NCI-H446 (cell line): ENCODE measurements at places on chromosomes 1 and 21.
A peak's percentile ranks its signal among the peaks of the same experiment; 100 is the strongest.

- no peak for DNase-seq
These were observed 54.4 kb downstream of the CDC42BPA start for GRCh38 chr1:227263869-227264268.

- DNase-seq = no peak
These were observed 296.2 kb downstream of the LRRIQ3 start for GRCh38 chr1:73901738-73902137.

GRCh38 chr1:201514466-201514865 lies 7.5 kb upstream of the CSRP1 start:
- DNase-seq = no peak

DNA sequence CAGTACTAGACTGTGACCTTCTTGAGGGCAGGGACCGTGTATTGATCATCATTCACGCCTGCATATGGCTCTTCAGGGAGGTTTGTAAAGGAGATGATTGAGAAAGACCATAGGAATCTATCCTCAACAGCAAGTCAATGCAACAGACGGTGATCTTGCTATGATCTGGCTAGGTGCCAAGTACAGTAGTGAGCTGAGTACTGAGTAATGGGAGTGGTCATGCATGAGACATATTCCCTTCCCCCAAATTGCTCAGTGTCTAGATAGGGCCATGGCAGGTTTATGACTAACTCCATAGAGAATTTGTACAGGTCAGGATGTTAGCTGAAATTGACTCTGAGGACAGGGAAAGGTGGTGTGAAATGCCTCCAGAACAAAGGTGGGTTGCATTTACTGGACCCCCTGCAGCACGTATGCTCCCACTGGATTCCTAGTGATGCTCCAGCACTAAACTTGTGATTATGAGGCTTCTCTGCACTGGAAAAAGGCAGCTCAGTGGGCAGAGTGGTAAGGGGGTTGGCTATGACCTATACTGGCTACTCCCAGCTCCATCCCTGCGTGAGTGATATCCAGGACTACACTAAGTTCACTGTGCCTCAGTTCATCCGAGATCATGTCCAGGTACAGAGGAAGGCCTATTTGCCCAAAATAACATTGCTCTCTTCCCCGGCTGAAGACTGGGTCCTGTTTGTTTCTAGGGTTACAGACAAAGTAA lies 37.2 kb downstream of the KCNJ6 start:
- DNase-seq = peak; percentile 5

DNA sequence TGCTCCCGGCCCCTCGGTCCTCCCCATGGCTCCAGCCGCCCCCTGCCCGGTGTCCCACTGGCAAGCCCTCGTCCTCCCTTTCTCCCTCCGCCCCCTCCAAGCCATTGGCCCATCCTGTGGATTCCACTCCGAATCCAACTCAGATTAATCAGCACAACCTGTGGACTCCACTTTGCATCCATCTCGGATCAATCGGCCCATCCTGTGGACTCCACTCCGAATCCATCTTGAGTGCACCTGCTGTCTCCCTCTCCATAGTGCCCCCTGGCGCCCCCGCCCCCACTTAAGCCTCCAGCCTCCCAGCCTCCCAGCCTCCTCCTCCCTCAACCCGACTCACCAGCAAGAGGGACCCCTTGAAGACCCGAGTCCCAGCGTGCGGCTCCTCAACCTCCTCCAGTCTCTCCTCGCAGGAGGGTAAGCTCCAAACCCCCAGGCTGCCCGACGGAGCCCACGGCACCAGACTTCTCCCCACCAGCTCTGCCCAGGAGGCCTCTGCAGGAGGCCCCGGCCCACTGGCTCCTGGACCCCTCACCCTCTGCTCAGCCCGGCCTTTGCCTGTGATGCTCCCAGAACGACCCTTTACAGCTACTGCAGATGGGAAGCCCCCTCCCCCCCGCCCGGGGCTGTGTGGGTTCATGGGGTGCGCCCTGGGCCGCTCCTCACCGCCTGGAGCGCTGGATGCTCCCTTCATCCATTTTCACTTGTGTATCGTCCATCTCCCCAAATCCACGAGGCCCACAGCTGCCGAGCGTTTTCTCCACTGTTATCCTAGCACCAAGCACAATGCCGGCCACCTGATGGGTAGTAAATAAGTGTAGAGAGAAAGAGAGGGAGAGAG lies 40.6 kb upstream of the TSPEAR start:
- DNase-seq = no peak

DNA sequence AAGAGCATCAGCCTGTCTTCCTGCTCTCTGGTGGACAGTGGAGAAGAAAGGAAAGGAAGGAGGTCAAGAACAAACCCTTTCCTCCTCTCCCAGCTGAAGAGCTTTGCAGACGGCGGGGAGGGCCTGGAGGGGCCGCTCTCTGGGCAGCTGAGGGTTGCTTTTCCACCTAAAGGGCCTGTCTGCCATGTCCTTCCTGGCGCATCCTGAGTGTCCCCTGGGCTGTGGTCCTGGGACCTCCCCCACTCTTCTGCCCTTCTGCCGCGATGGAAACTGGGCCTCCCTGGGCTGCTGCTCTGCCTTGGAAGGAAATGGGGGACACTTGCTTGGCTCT lies 107.0 kb downstream of the ETS2 start:
- no peak for DNase-seq

DNA sequence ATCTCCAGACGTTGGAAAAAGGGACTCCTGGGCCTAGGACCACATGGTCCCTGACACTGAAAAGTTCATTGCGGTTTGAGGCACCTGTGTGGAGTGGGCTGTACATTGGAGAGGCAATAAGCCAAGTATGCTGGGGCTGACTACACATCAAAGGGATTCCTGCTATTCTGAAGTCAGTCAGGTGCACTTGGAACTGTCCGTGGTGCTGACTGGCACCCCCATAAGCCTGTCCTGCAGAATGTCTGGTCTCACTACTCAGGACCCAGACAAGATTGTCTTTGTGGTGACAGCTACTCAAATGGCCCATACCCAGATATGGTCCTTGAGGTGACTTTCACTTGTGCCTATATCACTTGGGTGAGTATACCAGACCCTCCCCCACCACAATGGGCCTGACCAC lies 150.6 kb downstream of the RWDD3 start:
- no peak for DNase-seq

DNA sequence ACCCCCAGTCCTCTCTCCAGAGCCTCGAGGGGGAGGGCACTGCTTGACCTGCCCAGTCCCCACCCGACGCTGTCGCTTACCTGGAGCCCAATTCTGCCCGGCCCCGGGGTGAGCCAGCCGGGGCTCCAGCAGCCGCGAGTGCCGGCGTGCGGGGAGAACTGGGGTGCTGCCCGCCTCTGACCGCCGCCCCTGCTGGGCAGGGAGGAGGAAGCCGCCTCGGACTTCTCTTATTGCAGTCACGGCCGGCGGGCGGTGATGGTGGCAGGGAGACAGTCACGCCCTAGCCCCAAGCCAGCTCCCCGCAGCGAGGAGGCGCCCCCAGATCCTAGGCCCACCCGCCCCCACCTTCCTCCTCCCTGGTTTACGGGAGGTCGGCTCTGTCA lies at the start of gene FGR:
Gene FGR, minus strand, starts transcription at position 201 of the 383 bp plus-strand sequence. CDS start 11,269 bp downstream, outside the sequence.
- DNase-seq = no peak

DNA sequence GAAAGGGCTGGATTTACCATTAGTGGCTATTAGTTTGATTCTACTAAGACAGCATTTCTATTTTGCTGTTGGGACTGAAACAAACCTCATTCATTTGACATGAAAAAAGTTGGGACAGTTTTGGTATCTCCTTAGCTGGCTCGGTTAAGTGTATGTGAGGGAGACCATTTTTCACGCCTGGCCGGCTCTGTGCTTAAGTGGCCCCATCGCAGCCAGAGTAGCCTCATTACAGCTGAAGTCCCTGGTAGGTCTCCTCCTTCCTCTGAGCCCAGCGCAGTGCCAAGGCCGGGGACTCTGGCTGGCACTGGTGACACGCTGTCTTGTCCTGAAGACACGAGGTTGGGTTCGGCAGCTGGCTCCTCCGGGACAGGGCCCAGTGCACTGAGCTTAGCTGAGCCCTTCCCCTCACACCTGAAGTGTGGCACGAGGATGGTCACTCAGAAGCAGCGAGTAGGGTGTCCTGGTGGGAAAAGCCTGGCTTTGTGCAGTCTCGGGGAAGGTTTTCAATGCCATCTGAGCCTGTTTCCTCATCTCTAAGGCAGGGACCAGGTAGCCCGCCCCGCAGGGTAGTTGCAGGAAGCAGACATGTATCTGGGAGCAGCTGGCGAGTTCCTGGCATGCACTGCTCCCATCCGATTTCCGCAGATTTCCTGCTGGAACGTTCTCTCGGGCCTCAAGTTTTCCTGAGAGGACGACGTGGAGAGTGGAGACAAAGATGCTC lies 196.5 kb downstream of the DYRK1A start:
- DNase-seq = no peak

DNA sequence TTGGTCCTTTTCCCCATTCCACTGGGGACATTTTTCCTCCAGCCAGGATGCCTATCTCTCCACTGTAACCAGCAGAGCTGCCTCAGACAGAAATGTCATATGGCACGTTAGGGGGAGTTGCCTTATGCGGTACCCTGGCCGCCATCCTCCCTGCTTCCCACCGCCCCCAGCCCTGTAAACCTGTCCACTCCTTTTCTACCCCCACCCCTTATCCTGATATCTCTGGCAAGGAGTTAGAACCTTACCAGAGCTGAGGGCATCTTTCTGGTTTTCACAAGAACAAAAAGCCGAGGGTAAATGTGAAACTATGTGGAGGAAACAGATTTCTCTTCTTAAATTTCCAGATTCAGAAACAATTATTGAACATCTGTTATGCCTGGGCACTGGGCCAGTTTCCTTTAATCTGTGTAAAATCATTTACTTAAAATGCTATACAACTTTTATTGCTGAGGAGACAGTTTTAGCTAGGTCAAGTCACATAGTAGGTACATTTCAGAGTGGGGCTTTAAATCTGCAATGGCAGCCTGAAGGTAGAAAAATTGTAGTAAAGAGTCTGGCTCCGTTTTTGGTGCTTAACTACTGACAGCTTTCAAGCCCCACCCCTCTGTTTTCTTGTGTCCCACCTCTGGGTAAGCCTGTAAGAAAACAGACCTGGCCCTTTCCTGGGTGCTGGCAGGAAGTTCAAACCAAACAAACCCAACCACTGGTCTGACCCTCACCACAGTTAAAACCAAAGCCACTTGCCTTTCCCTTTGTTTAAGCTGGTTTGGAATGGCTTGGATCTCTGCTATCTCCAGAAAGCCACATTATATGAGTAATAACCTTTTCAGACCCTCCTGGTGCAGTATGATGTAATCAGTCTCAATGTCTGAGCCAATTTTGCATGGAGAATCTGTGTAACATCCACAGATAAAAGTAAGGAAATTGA lies 319.0 kb downstream of the HHAT start:
- DNase-seq = peak; percentile 16

GRCh38 chr1:118982266-118982665 lies 5.9 kb downstream of the TBX15 start:
- DNase-seq = no peak

GRCh38 chr1:198212675-198213074 lies 55.9 kb downstream of the NEK7 start:
- no peak for DNase-seq

DNA sequence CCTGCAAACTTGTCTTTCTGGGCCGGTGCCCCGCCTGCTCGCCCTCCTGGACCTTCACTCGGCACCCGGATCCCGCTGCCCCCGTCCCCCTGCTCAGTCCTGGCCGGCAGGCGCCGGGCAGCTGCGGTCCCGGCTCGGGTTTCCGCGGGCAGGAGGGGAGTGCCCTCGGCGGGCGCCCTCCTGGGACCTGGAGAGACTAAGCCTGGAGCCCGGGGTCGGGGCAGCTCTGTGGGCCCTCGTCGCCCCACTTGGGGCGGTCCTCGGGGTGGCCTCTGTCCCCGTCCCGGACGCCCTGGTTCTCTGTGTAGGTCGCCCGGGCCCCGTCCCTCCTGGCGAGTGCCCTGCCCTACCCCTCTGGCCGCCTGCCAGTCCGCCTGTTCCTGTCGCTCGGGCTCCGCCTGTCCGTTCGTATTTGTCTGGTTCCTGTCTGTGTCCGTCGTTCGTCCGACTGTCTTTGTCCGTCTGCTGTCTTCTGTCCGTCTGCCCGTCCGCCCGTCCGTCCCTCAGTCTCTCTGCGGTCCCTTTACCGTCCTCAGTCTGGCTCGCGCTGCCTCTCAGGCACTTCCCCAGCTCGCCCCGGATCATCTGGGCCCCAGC lies 490 bp downstream of the SERINC2 start:
- no peak for DNase-seq

GRCh38 chr1:1360506-1361169 lies 2.3 kb upstream of the MXRA8 start:
- DNase-seq = no peak

DNA sequence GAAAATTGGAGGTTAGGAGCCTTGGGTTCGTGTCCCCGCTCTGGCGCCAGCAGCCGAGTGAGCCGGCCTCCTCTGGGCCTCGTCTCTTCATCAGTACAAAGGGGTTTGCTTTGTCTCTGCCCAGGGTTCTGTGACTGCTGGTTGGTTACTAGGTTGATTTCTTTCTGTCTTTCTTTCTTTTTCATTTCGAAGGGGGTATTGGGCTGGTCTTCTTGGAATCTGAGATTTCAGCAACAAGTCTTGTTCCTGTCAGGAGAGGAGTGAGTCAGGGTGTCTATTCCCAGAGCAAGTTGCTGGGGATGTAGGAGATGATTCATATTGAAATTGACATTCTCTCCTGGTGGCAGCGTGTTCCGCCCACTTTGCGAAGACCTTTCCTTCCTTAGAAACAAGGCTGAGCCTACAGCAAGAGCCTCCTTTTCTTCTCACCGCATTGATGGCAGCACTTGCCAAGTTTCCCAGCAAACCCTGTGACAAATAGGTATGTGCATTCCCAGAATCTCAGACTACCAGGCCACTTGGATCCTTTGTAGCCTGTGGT lies 79.2 kb downstream of the MAN1C1 start:
- DNase-seq = no peak

GRCh38 chr1:21318714-21319159 lies 28.5 kb upstream of the ECE1 start:
- no peak for DNase-seq

- DNase-seq = no peak
These were observed 9.8 kb downstream of the ATP13A2 start for GRCh38 chr1:17001760-17002523.

GRCh38 chr1:27521336-27521831 lies 31.4 kb upstream of the WASF2 start:
- peak; percentile 94 for DNase-seq

DNA sequence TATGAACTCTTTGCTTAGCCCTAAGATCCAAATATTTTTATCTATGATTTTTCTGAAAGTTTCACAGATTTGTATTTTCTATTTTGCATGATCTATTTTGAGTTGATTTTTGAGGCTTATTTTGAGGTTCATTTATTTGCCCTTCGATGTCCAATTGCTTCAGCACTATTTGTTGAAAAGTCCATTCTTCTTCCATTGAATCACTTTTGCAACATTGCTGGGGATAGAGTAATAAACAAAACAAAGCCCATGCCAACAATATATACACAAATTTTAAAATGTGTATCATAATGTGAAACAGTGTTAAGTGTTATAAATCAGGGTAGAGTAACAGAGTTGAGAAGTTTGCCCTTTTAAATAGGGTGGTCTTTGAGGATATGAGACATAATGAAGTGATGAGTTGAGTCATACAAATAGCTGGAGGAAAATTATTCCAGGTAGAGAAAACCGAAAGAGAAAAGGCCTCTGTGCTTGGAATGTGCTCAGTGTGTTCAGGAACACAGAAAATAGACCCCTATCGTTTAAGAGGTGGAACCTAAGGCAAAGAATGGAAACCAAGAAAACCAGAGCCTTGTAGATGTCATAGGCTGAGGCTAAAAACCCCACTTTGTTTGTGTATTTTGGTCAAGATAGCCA lies 172.7 kb upstream of the NR5A2 start:
- no peak for DNase-seq
